ENCODE measurements at places on chromosomes 3 and 15.

GRCh38 chr15:33078607-33079006 lies 115.9 kb downstream of the FMN1 start:
- no peak for DNase-seq

- DNase-seq = no peak
These were observed 76.2 kb downstream of the CRYGS start for GRCh38 chr3:186467969-186468368.

DNA sequence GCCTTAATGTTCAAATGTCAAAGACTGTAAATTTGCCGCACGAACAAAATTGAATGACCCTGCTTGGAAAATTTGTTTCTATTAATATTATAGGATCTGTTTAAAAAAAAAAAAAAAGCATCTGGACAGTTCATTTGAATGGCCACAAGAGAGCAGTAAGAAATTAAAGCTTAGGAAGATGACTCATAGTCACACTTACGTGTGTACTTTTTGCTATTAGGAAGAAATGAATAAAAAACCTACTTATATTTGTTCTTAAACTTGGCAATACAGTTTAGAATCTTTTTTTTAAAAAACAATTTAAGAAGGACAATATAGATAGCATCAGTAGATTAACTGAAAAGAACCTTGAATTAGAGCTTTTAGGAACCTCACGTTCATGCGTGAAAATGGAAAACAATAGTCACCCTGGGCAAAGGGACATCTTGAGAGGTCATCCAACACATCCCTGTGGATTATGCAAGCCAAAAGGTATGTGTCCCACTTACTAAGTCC lies 621.8 kb downstream of the MECOM start:
- DNase-seq = no peak

- DNase-seq = no peak
These were observed 82.4 kb upstream of the HERC1 start for GRCh38 chr15:63915873-63916771.

DNA sequence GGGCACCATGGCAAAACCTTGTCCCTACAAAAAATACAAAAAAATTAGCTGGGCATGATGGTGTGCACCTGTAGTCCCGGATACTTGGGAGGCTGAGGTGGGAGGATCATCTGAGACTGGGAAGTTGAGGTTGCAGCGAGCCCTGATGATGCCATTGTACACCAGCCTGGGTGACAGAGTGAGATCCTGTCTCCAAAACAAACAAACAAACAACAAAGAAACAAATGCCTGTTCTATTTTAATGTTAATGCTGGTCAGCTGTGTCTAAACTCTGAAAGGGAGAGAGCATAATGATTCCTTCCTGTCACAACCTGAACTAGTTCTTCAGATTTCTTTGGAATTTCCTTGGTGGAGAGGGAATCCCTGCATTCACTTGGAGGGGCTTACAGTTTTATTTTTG lies 413.0 kb upstream of the TBL1XR1 start:
- no peak for DNase-seq

DNA sequence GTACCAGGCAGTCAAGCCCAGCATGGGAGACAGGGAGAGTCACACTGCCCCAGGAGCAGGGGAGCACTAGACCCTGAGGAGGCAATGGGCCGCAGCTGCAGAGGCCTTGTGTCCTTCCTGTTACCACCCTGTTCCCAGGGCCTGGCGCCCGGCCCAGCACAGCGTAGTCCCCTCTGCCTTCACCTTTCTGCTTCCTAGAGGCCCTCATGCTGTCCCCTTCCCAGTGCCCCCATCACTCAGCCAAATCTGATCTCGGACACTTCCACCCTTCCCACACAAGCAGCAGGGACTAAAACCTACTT lies 6.9 kb upstream of the TBC1D2B start:
- DNase-seq = no peak

GRCh38 chr3:75294124-75294523 lies 370.0 kb upstream of the FRG2C start:
- DNase-seq = no peak

DNA sequence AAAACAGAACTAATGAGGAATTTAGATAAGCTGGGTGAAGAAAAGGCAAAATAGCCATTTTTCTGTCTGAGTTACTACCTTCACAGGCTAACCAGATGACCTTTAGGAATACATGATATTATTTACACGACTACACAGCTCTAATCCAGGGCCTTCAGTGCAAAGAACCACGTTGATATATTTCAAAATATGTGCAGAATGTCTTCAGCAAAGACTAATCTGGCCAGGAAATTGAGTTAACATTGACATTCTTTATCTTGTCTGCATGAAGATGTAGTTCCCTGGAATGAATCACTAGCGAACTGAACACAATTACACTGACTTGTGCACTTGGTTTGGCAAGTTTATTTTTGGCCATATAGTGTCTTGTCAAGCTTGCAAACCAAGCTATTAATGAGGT lies 41.5 kb downstream of the PDHB start:
- no peak for DNase-seq

- no peak for DNase-seq
These were observed 31.6 kb downstream of the COL8A1 start for GRCh38 chr3:99669879-99670555.

DNA sequence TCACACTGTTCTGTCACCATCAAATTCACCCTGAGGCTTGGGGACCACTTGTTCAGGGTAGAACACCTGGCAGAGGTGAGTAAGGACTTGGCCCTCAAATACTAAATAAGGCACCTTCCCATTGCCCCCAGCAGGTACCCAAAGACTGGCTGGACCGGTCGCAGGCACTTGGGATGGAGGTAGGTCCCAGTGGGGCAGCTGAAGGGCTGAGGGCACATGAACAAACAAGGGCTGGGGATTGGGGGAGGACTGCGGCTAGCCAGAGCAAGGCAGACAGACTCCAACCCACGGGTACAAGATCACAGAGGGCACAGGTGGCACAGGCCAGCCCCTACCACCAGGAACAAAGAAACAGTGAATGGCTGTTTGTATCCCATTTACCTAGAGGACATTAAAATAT lies 1.9 kb downstream of the MRPS25 start:
- DNase-seq = no peak

DNA sequence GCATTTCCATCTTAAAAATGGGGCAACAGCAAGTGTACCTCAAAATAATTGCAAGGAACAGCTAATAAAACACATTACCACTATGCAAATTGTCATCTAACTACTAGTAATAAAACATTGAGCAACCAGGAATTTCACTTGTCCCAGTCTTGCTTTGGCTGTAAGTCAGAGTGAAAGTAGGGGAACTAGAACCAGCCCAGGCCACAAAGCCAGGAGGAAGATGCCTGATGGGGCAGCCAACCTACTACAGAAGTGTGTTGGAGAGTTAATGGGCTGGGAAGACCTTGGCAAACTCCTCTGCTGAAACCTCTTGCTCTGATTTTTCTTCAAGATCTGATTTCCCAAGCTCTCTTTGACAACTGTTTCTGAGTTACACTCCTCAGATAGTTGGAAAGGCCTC lies 40.2 kb upstream of the LPP start:
- DNase-seq = no peak

DNA sequence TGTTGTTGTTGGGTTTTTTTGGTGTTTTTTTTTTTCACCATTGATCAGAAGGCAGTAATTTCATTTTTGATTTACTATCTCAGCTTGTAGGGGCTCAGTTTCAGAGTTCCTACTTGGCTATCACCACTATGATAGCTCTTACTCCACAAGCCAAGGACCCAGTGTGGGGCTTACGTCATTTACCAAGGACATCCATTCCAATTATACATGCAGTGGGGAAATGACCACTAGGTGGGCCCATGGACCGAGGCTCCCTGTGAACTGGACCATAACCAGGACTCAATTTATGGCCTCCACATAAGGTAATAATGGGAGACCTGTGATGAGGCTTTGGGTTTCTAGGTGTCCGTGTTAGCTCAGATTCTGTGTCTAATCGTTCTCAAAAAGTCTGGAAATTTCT lies 67.5 kb upstream of the CACNA1D start:
- no peak for DNase-seq

DNA sequence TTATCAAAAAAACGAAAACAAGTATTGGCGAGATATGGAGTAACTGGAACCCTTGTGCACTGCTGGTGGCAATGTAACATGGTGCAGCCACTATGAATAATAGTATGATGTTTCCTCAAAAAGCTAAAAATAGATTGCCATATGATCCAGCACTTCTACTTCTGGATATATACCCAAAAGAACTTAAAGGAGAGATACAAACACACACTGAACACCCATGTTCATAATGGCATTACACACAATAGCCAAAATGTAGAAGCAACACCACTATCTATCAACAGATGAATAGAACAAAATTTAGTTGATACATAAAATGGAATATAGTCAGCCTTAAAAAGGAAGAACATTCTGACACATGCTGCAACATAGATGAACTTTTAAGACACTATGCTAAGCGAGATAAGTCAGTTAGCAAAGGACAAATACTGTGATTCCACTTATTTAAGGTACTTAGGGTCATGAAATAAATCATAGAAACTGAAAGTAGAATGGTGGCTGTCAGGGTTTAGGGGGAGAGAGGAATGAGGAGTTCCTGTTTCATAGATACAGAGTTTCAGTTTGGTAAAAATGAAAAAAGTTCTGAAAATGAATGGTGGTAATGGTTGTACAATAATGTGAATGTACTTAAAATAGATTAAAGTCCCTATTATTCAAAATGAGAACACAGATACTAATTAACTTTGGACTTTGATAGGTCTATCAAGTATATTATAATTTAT lies 59.4 kb upstream of the IMPG2 start:
- no peak for DNase-seq

GRCh38 chr3:57956119-57956832 lies 51.9 kb upstream of the FLNB start:
- no peak for DNase-seq

DNA sequence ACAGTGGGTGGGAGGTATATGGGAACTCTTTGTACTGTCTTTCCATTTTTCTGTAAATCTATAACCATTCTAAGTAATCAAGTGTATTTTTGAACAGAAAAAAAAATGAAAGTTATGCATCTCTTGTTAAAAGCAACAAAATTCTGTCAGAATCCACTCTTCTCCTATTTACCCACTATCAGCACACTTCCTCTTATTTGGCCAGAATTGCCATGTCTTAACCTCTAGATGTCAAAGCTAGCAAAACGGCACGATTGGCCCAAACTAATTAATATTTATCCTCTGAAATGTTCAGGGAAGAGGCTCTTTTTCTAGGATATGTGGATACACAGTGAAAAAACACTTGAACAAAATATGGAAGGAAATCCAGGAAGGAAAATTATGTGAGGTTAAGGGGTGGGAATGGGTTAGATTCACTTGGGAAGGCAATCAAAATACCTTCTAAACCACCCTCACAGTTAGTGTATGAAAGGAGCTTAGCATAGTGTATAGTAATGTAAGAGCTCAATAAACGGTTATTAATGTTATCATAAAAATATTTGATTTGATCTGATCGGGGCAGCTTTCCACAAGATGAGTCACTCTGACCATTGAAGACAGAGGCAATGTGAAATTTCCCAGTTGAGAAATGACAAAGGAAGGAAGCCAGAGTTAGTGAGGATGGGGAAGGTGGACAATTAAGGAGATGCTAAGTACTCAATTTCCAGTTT lies 20.1 kb upstream of the TGFBR2 start:
- DNase-seq = no peak

GRCh38 chr3:40845916-40846315 lies 321.2 kb downstream of the ZNF621 start:
- no peak for DNase-seq

GRCh38 chr3:149828390-149828789 lies 15.4 kb downstream of the RNF13 start:
- DNase-seq = no peak

GRCh38 chr3:23377928-23378672 lies 175.0 kb downstream of the UBE2E2 start:
- DNase-seq = no peak

DNA sequence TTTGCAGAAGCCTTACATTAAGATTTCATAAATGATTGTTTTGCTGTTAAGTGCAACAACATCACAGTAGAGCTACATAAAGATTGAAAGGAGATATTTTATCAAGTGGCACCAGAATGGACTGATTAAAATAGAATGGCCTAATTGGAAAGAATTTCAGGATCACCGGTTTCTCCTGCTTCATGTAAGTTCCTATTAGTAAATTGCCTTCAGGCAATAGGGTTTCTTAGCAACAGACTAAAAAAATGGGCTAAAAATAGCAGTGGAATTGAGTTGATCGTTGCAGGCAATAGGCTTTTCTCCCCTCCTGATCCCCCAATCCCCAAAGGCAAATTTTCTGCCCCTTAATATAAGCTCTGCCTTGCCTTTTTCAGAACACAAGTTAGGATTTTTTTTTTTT lies 917 bp downstream of the LNP1 start:
- DNase-seq = no peak

GRCh38 chr3:194259982-194260766 lies 91.0 kb downstream of the CPN2 start:
- DNase-seq = no peak

- no peak for DNase-seq
These were observed 20.6 kb upstream of the SENP7 start for GRCh38 chr3:101533603-101533968.

DNA sequence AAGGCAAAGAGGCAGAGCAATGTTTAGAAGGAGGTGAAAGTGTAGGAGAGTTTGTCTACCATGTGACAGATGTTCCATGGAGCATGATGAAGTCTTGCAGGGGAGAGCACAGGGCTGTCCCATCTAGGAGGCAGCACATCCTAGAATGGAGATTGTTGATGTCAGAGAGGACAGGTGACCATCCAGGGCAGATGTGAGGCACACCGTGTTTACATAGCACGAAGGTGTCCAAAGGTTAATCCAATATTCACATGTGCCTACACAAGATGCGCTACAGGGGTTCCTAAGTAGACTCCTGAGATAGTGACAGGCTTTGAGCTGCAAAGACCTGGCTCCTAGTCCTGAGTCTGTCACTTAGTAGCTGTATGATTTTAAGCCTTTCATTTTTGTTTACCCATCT lies 219.3 kb upstream of the SLCO3A1 start:
- no peak for DNase-seq

GRCh38 chr15:99536422-99537040 lies 29.3 kb upstream of the MEF2A start:
- DNase-seq = no peak

GRCh38 chr3:167859610-167860009 lies 124.1 kb downstream of the SERPINI1 start:
- no peak for DNase-seq

GRCh38 chr15:88800026-88800425 lies 3.2 kb upstream of the ACAN start:
- no peak for DNase-seq

GRCh38 chr3:67706934-67707333 lies 52.5 kb upstream of the SUCLG2 start:
- DNase-seq = no peak

- DNase-seq = no peak
These were observed 98.6 kb upstream of the ABHD17C start for GRCh38 chr15:80596521-80596976.

- no peak for DNase-seq
These were observed 69.4 kb downstream of the MEF2A start for GRCh38 chr15:99635145-99635544.

GRCh38 chr3:7733933-7734332 lies 767.7 kb upstream of the LMCD1 start:
- DNase-seq = no peak

DNA sequence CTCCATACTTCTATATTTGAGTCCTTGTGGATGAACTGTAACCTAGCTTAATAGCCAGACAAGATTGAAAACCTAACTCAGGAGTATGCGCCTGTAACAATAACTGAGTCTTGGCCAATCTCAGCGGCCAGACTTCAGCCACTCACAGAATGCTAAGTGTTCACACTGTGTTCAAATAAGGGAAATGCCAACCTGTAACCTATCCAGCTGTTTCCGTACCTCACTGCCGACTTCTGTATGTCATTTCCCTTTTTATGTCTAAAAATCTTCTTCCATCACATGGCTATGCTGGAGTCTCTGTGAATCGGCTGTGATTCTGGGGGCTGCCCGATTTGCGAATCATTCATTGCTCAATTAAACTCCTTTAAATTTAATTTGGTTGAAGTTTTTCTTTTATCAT lies 169.2 kb downstream of the NFKBIZ start:
- DNase-seq = no peak

All from stimulated activated CD8-positive, alpha-beta memory T cell treated with anti-CD3 and anti-CD28 coated beads, Interleukin-12 subunit alpha, Interleukin-12 subunit beta, amount 100 ng/mL, for 4 hours (primary cell).